ENCODE measurements at places on chromosomes 5 and 9. TPM values are rescaled to one million over a fixed set of nuclear protein-coding genes. Genes with fewer than 3 reads are reported as not detected.

SLC6A3 gene
- total RNA-seq: not detected

HTR1A gene
- total RNA-seq: not detected

ARSK gene
- total RNA-seq: 8.8 TPM

BHMT gene
- total RNA-seq: 0.44 TPM

HCN1 gene
- total RNA-seq: not detected

RANBP3L gene
- 17.4 TPM for total RNA-seq

GGTA1 gene
- 14.0 TPM for total RNA-seq
